ENCODE measurements at places on chromosomes 5 and 9.
A peak's percentile ranks its signal among the peaks of the same experiment; 100 is the strongest.

- DNase-seq: no peak
These were observed 8.7 kb upstream of the INSYN2B start for GRCh38 chr5:169988947-169989346.

DNA sequence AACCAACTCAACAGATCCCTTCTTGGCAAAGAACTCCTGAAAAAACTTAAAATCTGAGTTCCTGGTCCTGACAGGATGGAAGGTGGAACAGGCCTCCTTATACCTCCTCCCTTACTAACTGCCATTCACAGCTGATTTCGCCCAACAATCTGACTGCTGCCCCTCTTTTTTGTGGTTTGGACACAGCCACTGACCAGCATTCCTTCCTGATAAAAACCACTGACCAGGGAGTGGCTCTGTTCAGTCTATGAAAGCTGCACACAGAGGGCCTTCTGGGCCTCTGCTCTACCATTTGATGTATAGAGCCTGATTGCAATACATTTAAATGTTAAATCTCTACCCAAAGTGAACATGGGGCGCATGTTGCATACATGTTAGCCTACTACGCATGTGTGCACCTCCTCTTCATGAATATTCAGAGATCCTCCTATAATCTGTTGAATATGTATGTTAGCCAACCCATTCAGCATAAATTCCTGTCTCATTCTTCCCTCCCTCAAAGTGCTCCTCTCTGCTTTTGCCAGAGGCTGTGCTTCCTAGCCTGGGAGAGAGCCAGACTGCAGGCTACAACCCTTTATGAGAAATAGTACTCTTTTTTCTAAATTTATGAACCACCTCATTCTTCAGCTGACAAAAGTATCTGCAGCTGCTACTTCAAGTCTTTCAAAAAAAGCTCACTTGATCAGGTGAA lies 93.7 kb upstream of the MRPS30 start:
- no peak for DNase-seq

GRCh38 chr9:130931508-130932254 lies 7.4 kb downstream of the FIBCD1 start:
- no peak for DNase-seq

GRCh38 chr9:38697776-38698300 lies 22.1 kb downstream of the FAM240B start:
- no peak for DNase-seq

GRCh38 chr9:72791436-72791835 lies 161.4 kb downstream of the ALDH1A1 start:
- DNase-seq: no peak

- peak; percentile 43 for DNase-seq
These were observed 60.6 kb upstream of the ZFR start for GRCh38 chr5:32504989-32505596.

GRCh38 chr5:125179612-125180011 lies 433.2 kb upstream of the ZNF608 start:
- DNase-seq: no peak

- no peak for DNase-seq
These were observed 68.5 kb upstream of the NAA35 start for GRCh38 chr9:85872463-85872862.

DNA sequence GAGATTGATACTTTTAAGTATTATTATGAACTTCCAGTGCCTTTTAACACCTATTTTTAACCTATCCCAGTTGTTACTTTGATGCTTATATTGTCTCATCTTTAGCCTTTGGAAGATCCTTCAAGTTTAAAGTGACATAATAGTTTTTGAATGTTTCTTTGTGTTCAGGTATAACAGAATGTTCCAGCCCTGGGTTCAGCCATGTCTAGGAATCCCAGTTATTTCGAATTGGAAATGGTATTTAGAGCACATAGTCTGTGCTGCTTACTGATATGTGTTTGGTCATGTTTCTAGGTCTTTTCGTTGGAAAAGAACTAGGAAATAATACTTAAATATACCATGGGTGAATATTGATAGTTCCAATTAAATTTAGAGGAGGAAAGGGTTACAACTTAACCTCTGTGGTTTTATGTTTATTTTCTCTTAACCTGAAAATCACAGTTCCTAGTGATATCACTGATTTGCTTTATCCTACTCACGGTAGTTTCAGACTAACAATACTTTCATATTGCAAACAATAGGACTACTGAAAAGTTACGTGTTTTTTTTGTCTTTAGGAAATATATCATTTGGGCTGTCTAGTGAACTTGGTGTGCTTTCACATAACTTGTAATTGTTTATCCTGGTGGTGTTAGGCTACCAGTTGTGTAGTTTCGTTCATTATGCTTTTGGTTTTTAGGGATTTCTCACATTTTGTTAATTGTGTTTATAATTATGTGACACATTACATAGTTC lies 37.8 kb downstream of the UHRF2 start:
- no peak for DNase-seq

DNA sequence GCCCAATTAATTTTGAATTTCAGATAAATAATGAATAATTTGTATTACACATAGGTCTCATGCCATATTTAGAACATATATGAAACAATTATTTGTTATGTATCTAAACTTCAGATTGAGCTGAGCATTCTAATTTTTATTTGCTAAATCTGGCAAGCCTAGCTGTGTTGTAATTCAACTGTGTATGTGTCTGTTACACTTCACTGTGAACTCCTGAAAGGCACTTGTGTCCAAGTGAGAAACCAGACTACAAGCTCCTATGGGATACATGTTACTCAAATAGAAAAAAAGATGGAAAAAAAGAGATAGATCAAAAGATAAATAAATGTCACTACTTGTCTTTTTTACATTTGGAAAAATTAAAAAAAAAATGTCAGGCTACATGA lies 56.5 kb upstream of the ANKRD55 start:
- DNase-seq: no peak

DNA sequence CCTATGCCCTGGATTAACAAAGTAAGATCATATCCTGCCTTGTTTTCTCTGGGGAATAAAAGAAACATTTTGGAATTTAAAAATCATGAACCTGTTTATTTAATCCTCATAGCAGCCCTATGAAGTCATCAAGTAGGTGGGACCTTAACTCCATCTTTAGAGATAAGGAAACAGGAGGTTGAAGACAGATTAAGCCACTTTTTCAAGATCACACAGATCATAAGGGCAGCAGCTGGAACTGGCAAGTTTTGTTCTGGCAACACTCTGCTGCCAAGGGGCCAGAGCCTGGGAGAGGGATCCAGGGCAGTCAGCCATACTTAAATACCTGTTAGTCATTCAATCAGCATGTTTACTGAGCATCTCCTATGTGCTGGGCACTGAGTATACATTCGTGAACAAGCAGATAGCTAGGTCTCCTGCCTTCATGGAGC lies 63.7 kb downstream of the SLC1A1 start:
- DNase-seq: peak; percentile 44

GRCh38 chr5:13945271-13945670 lies 783 bp upstream of the DNAH5 start:
- no peak for DNase-seq

- peak; percentile 98 for DNase-seq
These were observed 61.5 kb downstream of the RAI14 start for GRCh38 chr5:34717426-34718327.

DNA sequence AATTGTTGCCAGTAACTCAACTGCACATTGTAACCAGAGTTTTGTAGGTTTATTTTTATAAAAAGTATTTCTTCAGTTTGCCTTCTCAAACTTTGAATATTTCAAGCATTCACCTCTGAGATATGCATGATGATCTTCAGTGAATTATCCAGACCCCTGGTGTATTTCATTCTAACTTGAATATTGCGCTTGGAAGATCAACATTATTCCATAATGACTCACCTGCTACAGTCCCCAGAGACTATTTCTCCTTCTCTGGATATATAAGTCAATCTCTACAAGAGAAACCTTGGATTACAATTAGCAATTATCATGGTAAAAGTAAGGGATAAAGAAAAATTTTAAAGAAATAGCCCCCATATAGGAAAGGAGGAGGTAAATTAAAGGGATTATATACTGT lies 1041.0 kb downstream of the TLE1 start:
- peak; percentile 61 for DNase-seq

GRCh38 chr9:135701959-135702721 lies at the start of gene KCNT1:
Gene KCNT1 (plus strand): TSS chr9:135702185. CDS start chr9:135702259, 74 bp downstream.
- no peak for DNase-seq

GRCh38 chr9:103867886-103868285 lies 226.2 kb upstream of the SMC2 start:
- no peak for DNase-seq

GRCh38 chr5:157444224-157444623 lies 15.8 kb upstream of the NIPAL4 start:
- DNase-seq: no peak

GRCh38 chr5:122756264-122756911 lies 18.5 kb upstream of the SNX2 start:
- DNase-seq: peak; percentile 32

DNA sequence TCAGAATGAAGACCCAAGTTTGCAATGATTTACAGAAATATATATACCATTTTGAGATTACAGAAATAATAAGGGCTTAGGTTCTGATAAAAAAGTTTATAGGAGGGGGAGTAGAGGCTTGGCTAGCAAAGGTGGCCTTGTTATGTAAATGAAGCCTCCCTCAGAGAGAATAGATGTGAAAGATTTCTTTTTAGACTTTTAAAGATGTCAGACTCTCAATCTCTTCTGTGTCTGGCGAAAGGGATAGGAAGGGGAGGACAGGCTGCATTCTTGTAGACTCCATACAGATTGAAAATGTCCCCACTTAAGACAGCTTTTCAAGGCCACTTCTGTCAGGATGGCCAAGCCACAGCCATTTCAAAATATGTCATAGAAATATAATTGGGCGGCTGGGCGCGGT lies 63.1 kb upstream of the CLINT1 start:
- DNase-seq: no peak

DNA sequence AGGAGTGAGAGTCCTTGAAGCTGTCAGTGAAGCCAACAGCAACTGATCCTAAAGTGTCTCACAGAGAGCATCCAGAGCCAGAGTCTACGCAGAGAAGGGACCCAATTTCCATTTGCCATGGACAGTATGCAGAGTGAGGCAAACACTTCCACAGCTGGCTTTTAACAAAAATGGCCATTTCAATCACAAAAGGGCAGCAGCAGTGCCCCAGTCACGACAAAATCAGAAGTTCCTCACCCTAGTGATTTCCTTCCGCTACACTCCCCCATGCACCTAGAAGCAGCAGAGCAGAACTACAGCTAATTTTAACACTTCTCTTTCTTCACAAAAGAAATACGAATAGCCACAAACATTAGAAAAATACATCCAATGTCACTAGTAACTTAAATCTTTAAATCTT lies 27.9 kb downstream of the FBXW11 start:
- no peak for DNase-seq

DNA sequence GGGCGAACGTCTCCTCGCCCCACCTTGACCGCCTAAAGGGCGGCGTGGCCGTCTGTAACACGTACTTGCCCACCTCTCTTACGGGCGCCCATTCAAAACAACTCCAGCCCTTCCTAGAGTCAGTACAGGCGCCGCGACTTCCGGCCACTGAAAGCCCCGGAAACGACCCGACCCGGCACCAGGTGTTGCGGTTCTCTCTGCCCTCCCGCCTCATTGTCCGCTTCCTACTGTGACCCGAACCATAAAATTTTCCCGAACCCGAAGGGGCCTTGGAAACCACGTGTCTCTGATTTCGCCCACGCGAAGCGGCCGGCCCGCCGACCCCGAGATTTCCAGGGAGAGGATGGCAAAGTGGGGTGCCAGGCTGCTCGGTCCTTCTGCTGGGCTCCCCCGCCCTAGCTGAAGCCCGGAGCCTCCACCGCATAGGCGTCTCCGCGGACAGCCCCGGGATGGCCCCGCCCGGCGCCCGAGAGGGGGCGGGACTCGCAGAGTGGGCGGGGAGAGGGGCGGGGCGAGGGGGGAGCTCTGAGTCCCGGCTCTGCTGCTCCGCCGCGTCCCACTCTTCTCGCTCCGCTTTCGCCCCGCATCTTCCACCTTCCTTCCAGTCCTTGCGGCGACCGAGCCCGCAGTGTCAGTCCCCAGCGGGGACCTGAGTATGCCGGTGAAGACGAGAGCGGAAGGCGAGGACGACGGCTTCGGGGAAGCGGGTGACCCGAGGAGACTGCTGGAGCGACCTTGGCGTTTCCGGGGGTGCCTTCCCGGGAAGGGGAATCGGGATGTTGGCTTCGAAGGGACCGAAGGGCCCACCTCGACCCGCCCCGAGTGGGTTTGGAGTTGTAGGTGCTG lies 684 bp upstream of the PTGES2 start:
- peak; percentile 54 for DNase-seq

DNA sequence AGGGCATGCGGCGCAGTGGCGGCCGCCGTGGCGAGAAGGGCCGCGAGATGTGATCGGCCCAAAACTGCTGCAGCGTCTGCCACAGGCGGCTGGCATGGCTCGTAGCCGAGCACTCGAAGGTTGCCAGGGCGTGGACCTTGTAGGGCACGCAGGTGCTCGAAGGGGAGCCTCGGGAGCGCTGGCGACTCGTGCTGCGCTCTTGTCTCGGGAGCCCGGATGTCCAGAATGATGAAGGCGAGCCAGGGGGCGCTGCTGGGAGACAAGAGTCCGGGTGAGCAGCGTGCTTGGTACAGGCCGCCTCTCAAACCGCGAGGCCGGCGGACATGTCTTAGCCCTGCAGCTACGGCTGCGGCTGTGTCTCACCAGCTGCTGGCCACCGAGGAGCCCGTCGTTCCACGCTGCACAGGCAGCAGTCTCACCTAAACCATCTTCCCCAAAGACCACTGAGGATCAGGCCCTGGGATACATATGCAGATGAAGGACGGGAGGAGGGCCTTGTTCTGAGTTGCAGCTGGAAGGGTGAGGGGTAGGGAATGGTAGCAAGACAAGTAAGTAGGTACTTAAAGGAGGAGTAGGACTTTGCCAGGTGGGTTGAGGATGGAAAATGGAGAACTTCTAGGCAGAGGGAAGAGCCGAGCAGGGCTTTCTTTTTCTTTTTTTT lies 1.7 kb downstream of the CBY3 start:
- DNase-seq: no peak

DNA sequence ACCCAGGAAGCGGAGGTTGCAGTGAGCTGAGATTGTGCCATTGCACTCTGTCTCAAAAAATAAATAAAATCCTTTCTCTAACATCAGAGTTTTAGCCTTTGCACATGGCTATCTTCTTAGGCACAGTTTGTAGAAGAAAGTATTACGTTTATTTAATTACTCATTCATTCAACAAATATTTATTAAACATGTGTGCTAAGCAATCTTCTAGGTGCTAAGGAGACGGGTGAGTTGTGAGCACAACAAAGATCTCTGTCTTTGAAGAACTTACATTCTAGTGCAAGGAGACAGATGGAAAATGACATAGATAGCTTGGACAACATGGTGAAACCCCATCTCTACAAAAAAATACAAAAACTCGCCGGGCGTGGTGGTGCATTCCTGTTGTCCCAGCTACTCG lies 122.3 kb upstream of the MYO10 start:
- DNase-seq: no peak

GRCh38 chr5:173341961-173342430 lies 13.8 kb upstream of the STC2 start:
- no peak for DNase-seq

GRCh38 chr9:126412905-126413304 lies 86.3 kb downstream of the MVB12B start:
- no peak for DNase-seq
